ENCODE measurements at places on chromosomes 4 and X.

GRCh38 chr4:106569146-106570031 is 200.8 kb upstream of the GIMD1 start:
- no peak for DNase-seq

- no peak for DNase-seq
Observed at GRCh38 chr4:79315891-79316290, 10.0 kb downstream of the NAA11 start.

DNA sequence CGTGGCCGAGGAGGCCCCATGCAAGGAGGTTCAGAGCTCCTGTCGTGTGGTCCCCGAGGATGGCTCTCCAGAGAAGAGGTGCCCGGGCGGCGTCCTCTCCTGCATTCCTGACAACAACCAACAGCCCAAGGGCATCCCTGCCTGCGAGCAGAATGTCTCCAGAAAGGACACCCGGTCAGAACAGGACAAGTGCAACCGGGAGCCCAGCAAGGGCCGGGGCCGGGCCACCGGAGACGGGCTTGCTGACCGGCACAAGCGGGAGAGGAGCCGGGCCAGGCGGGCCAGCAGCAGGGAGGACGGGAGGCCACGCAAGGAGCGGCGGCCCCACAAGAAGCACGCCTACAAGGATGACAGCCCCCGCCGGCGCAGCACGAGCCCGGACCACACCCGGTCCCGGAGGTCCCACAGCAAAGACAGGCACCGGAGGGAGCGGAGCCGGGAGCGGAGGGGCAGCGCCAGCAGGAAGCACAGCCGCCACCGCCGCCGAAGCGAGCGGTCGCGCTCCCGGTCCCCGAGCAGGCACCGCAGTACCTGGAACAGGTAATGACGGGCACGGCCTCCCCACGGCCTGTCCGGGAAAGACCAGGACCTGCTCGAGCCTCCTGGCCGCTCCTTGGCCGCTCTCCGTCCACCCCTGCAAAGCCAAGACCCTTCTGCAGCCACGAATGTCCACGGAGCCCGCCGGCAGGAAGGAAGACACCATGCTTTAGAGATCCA is 9.8 kb downstream of the AKAP17A start:
- DNase-seq = no peak

GRCh38 chr4:10192331-10192730 is 75.7 kb upstream of the WDR1 start:
- peak; percentile 30 for DNase-seq

GRCh38 chr4:76569706-76570105 is 134.7 kb downstream of the SHROOM3 start:
- no peak for DNase-seq

DNA sequence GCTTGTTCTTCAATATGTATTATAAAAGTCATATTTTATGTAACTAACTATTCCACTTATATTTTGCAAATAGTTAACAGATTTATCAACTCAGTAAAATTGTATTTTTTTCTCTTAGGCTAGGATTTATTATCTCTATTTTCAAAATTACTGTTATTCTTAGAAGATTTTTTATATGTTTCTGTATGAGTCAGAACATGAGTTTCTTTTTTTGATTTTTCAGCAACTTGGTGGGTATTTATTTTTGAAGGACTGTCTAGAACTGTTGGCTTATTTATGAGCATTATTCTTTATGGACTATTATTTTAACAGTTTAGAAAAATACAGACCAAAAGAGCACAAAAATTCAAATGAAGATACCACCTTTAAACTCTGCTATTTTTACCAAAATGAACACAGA is 6.8 kb downstream of the AIMP1 start:
- no peak for DNase-seq

DNA sequence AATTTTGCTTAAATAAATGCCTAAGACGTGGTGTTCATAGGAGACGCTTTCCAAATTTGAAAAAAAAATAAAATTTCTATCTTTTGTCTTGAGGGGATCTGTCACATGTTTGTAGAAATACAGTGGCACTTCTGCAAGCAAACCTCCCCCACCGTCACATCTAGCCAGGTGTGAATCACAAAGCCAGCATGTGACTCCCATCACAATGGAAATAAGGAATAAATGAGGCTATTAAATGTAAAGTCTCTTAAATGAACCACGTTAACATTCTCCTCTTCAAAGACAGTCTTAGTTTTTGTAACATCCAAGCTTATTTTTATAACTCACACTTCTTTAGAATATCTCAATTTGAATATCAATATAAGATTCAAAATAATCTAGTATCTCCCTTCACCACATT is 63.0 kb upstream of the CCSER1 start:
- DNase-seq = no peak

DNA sequence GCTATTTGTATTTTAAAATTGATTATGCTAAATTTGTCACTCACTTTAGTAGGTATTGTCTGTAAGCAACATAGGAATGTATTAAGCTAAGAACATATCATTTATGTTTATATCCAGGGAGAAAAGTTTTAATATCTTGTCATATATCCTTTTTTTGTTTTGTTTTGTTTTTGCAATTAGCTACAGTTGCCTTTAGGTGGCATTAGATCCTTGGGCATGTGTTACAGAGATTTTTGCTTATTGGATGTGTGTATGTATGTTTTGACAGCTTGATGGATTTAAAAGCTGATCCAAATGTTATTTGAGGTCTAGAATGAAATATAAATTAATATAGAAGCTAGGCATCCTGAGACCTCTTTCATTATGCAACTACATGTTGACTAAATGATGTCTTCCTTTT is 36.1 kb upstream of the OTUD4 start:
- DNase-seq = peak; percentile 53

- DNase-seq = no peak
Observed at GRCh38 chr4:122930862-122931261, 8.5 kb upstream of the NUDT6 start.

GRCh38 chr4:2958446-2958845 is 4.8 kb downstream of the NOP14 start:
- no peak for DNase-seq

DNA sequence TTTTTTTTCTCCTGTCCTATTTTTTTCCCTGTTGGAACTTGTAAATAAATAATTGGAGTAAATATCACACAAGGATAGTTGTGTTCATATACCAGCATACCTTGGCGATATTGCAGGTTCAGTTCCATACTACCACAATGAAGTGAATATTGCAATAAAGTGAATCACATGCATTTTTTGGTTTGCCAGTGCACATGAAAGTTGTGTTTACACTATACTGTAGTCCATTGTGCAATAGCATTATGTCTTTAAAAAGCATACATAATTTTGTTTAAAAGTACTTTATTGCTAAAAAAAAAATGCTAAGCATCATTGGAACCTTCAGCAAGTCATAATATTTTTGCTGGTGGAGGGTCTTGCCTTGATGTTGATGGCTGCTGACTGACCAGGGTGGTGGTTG is 88.6 kb downstream of the GSTCD start:
- no peak for DNase-seq

DNA sequence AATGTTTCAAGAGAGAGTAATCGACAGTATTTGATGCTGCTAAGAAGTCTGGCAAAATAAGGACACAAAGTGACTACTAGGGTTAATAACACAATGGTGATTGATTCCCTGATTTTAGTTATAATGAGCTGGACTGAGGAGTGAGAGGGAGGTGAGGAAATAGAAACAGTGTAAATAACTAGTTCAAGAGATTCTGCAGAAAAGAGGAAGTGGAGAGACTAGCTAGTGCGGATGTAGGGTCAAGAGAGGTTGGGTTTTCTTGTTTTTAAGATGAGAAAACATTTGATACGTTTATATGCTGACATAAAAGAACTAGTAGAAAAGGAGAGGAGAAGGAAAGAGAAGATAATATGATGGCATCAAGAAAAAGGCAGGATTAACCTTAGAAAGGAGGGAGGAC is 12.2 kb upstream of the TRPC5 start:
- no peak for DNase-seq

GRCh38 chrX:129144172-129145038 is 378.9 kb downstream of the SMARCA1 start:
- no peak for DNase-seq

DNA sequence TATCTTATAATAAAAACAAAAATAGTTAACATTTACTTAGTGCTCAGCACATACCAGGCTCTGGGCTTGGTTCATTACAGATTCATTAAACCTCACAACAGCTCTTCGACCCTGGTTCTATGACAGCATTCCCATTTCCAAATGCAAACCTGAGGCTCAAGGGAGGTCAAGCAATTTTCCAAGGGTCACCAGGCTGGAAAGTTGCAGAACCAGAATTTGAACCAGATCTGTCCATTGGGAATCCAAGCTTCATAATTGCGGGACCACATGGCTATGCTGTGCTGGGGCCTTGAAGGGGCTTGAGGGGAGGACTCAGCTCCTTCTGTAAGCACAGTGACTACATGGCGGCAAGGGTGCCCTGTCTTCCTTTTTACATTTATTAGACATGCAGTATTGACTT is 197.3 kb upstream of the LNX1 start:
- DNase-seq = no peak

GRCh38 chr4:108965472-108966076 is 202.7 kb upstream of the ETNPPL start:
- DNase-seq = no peak

- DNase-seq = no peak
Observed at GRCh38 chr4:35942092-35942491, 302.2 kb downstream of the ARAP2 start.

DNA sequence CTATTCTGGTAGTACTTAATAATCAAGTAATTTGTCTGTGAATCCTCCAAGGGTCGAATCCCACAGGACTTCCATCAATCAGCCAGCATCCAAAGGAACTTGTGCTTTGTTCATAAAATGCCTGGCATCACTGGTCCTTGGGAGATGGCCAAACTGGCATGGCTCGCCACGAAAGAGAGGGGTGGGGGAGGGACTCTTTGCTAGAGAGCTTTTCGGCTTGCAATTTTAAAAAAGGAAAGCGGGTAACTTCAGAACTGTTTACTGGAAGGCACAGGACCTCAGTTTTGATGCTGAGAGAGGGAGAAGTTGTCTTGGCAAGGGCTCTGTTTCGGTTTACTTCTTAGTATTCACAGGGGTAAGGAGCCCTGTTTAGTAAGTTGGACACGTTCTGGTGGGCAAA is 79.4 kb upstream of the FHL1 start:
- DNase-seq = no peak

- DNase-seq = no peak
Observed at GRCh38 chr4:189162073-189162789, 778.4 kb upstream of the FRG1 start.

GRCh38 chrX:3940000-3940610 is 226.7 kb upstream of the PRKX start:
- peak; percentile 67 for DNase-seq

GRCh38 chr4:138671106-138671505 is 344.5 kb upstream of the NOCT start:
- no peak for DNase-seq

- no peak for DNase-seq
Observed at GRCh38 chr4:144614850-144615585, 30.9 kb upstream of the HHIP start.

DNA sequence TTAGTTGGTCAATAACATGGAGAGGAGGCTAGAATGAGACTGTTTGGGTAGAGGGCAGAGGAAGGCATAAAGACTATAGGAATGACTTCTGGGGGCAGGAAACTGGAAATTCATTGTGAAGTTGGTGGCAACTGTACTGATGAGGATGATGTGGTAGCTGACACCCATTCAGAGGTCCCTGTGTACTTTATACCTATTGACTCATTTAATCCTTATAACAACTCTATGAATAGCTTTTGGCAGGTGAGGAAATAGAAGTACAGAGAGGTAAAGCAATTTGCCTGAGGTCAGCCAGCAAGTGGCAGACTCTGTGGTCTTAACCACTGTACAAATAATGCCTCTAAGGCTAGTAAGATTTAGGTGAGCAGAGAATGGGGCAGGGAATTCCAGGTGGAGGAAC is 100.1 kb downstream of the GATB start:
- DNase-seq = no peak

Data from NCI-H1417 (cell line).